Activated T-helper 1 cell treated with anti-CD3 and anti-CD28 coated beads, Interleukin-12 subunit alpha, Interleukin-12 subunit beta, Interleukin-2, Interleukin-4 antibody, amounts not matched to agents 30 ng/mL and 10 ng/mL and 1 ng/mL, durations not matched to agents 14 hours and 24 hours and 36 hours (primary cell): ENCODE measurements at places on chromosomes 12 and 14.

GRCh38 chr12:47734725-47735480, 9.6 kb upstream of the ENDOU start:
- DNase-seq: no peak

- no peak for DNase-seq
These were observed 115.1 kb downstream of the TTC7B start for GRCh38 chr14:90700933-90701776.

GRCh38 chr12:93203361-93203760, 174.4 kb upstream of the NUDT4 start:
- no peak for DNase-seq

DNA sequence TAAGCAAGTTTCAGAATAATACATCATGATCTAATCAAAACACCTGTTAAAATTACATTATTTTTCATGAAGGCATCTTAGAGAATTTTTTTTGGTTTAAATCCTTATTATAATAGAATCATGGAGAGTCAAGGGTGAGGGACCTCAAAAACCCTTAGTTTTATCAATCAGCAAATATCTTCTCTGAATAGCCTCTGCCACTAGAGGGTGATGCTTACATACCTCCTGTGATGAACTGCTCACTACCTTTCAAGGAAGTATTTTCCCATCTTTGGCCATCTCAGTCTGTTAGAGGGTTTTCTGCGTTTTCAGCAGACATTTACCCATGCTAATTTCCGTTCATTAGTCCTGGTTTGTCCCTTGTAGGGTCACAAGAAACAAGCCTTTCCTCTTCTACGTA, 200.2 kb downstream of the TRHDE start:
- no peak for DNase-seq

DNA sequence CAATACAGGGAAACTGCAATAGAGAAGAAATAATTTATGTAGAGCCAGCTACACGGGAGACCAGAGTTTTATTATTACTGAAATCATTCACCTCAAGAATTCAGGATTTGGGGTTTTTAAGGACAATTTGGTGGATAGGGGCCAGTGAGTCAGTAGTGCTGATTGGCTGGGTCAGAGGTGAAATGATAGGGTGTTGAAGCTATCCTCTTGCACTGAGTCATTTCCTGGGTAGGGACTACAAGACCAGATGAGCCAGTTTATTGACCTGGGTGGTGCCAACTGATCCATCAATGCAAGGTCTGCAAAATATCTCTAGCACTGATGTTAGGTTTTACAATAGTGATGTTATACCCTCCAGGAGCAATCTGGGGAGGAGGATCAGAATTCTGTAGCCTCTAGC, 486.3 kb downstream of the LRIG3 start:
- DNase-seq: no peak

DNA sequence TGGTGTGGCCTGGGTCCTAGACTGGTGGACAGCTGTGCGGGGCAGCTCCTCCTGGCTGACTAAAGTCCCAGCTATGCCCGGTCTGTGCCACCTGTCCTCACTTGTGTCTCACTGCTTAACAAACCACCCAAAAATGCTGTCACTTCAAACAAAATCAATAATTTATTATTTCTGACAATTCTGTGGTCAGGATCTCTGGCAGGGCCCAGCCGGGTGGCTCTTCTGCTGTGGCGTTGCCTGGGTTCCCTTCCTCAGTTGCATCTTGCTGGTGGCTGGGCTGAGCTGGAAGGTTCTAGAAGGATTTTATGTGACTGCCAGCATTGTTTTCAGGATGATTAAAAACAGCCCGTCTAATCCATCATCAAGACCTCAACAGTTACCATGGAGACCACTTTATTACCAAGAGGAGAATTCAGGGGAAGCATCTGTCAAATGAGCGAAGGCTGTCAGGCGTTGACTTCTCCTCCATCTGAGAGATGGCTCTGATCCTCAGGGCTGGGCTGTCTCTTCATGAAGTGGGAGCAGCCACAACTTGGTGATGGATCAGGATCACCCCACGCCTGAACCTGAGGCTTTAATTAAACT, 280.6 kb upstream of the SFSWAP start:
- DNase-seq: no peak

DNA sequence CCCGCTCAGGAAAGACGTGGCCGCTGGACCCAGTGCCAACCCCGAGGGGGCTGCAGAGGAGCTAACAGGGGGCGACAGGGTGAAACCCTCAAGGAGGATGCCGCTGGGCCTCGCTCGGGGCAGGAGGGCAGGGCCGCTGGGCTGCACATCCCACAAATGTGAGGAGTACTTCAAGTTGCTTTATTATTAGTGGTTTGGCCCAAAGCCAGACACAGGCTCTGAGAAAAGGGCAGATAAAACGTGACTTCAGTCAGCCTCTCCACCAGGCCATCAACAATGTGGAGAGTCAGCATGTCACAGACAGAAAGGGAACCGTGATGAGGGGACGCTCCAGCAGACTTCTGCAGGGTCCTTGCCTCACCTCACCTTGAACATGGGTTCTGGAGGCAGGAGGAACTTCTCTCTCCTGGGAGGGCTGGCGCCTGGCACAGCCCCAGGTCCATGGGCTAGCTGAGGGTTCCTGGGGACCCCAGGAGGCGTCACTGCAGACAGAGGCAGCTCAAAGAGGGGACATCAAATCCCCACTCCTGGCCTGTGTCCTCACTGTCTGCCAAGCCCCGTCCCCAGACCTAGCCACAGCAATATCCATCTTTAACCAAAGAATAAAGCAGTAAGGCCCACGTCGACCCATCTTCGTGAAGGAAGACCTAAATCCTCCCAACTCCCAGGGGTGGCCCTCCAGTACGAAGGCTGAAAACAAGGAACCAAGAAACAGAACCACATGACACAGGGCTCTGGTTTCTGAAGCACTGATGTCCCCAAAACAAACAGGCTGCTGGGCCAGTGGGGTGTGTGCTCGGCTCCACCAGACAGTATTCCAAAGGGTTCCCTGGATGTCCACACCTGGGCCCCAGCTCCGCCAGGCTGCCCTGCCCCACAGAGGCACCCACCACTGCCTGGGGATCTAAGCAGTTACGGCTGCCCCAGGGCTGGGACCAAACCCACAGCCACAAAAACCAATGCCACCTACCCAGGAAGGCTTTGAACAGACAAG, 35.1 kb downstream of the CCDC85C start:
- no peak for DNase-seq

DNA sequence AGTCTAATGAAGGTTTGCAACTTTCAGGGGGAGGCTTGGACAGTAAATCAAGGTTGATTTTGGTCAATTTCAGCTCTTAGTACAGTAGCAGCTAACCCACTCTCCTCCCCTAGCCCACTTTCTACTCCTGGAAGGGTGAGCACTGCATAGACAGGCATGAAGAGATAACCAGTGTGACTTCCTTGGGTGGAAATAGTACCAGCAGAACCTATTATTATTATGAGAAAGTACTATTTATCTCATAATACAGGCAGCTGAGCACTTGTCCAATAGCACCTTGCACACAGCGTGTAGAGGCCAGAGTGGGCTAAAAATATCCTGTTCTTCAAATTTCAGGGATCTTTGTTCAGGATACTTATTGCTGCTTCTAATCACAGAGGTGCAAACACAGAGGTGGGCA, 96.2 kb upstream of the FKBP4 start:
- no peak for DNase-seq

DNA sequence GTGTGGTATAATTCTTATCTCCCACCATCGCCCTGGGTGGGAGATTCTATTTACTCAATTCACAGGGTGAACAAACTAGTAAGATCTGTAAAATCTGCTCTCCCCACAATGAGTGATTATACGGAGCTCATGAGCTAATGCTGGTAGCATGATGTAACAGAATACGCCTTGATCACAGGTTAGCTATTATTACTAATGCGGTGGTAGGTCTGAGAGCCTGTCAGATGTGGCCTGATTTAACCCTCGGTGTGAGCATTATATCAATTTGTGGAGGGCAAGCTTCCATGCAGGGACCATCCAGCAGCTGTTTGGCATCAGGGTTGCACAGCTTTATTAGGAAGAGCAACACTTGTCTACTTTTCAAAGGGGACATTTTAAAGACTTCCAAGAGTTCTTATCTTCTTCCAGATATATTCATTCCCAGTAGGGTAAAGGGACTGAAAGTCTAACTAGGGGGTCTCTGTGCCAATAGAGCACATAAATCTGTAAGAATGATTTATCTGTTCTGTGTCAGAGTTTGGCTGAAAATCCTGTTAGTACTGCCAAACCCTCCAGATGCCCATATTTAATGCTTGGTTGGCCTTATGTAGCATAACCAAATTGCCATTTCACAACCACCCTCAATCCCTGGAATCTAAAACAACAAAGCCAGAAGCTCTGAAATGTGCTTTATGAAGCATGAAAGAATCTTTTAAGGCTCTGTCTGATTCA, 18.7 kb downstream of the TSHR start:
- DNase-seq: no peak

DNA sequence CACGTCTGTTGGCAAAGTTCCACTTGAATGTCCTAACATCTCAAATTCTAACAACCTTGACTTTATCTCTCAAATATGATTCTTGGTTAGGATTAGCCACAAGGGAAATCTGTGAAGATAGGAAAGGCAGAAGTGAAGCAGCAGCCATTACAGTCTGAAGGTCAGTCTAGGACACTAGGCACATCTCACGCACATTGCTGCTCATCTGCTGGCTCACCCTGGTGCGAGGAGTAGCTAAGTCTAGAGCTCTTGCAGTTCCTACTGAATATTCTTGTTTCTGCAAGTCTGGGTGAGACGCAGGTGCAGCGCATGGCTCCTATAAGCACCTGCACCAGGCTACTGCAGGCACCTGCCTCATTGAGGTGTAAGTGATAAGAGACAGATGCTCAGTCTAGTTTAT, 6.4 kb upstream of the SLC25A3 start:
- DNase-seq: no peak

GRCh38 chr14:82935691-82936090, 1402.0 kb upstream of the SEL1L start:
- no peak for DNase-seq

GRCh38 chr12:43336962-43337555, 214.9 kb downstream of the ADAMTS20 start:
- no peak for DNase-seq

DNA sequence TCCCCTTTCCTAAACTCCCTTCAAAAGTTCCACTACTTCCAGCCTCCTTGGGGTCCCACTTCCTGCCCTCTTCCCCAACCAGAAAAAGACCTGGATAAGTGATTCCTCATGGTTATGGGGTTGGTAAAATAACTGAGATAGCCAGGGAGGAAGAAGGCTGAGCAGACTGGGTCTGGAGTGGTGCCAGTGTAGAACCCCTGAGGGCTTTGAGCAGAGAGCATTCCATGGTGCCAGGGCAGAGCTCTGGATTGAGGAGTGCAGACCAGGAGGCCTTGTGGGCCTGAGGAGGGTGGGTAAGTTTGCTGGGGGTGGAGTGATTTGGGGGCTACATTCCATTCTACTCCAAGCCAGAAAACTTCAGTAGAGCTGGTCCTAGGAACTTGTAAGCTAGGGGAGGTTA, 9.5 kb upstream of the CISTR start:
- DNase-seq: no peak
